Stimulated activated CD4-positive, alpha-beta T cell treated with anti-CD3 and anti-CD28 coated beads, TNF-alpha, amount 100 ng/mL, for 48 hours (primary cell): ENCODE measurements at places on chromosomes 2 and 18.

GRCh38 chr2:54956111-54956627 lies 94.1 kb downstream of the RTN4 start:
- DNase-seq, result no peak

DNA sequence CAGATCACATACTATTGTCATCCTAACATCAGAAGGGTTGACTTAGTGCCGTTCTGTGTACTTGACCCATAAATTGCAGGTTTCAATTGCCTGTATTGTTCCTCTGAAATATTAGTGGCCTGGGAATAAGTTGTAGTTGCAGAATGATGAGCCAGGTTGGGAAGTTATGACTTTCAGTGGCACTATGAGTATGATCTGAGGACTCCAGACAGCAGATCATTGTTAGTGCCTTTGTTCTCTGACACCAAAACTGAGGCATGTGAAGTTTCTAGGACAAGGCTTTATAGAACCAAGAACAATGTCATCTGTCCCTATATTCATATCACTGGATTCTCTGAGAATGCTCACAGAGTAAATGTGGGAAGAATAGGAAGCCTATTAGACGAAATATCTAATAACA lies 403.7 kb downstream of the STK39 start:
- DNase-seq, result no peak

- no peak for DNase-seq
Observed at GRCh38 chr2:239734436-239735005, 290.6 kb downstream of the NDUFA10 start.

DNA sequence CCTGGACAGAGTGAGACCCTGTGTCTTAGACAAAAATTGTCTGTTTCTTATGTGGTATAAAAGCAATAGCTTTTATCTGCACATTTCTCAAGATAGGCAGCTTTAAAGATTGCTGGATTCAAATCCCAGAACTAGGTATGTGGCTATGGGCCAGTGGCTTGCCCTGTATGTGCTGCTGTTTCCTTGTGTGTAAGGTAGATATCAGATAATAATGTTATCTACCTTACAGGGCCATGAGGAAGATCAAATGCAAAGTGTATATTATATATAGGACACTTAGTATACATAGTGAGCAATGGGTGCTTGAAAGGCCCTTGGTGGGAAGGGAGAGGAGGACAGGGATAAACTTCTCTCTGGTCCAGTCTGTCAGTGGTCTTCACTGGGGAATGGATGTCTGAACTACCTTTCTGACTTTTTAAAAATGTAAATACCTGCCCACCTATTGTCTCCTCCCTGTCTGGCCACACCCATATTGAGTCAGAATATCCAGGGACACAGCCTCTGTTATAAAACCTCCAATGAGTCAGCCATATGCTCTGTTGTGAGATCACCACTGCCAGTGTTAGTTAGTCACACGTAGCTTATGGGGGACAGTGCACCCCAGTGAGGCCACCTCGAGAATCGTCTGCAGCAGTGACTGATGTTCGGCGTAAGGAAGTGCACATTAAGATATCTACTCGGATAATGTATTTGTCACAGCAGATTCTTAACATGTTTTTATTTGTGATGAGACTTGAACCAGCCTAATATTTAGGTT lies 383.4 kb downstream of the PTPRM start:
- DNase-seq, result no peak

DNA sequence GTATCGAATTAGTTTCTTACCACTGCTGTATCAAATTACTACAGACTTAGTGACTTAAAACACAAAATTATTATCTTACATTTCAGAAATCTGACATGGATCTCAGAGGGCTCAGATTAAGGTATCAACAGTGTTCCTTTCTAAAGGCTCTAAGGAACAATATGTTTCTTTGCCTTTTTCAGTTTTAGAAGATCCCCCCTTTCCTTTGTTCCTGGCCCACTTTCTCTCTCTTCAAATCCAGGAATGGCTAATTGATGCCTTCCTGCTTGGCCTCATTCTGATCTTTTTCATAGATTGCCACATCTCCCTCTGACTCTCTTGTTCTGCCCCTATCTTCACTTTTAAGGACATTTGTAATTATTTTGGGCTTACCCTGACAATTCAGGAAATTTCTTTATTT lies 65.7 kb downstream of the LRP1B start:
- DNase-seq, result no peak

DNA sequence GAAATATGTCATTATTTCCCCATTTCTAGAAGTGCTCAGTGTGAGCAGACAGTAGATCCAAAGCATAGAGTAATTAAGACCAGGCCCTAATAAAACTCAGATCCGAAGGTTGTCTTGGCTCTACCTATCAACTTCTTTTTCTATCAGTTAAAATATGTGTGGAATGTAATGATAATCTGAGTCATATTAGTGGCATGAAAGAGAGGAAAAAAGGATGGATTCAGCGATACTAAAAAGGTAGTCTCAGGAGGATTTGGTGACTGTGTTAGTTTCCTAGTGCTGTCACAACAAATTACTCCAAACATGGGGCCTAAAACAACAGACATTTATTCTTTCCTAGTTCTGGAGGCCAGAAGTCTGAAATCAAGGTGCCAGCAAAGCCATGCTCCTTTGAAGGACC lies 103.7 kb upstream of the NABP1 start:
- no peak for DNase-seq

- peak; percentile 59 for DNase-seq
Observed at GRCh38 chr2:109613922-109614714, at the start of the genes SEPTIN10 and SOWAHC. SEPTIN10 (minus strand) TSS chr2:109613966; CDS start chr2:109613827, 139 bp downstream. SOWAHC (plus strand) TSS chr2:109614364; CDS start chr2:109614490, 126 bp downstream.

DNA sequence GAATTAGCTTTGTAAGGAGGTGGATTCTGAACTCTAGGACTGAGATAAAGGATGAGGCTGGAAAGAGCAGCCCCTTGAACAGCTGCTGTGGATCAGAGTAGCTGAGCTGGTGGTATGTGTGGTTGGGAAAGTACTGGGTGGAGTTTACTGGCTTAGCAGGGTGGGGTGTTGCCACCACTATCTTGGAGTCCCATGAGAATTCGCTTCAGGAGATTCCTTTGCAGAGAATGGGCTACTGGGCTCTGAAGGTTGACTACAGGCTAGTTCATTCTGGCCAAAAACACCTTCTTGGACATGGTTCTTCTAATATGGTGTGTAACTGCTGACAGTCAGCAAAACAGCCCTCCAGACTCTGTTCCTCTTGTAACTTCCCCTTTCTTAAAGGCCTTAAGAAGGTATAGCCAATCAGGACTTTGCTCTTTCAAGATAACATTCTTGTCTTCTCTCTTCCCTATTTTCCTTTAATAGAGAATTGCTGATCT lies 52.7 kb downstream of the TET3 start:
- no peak for DNase-seq

DNA sequence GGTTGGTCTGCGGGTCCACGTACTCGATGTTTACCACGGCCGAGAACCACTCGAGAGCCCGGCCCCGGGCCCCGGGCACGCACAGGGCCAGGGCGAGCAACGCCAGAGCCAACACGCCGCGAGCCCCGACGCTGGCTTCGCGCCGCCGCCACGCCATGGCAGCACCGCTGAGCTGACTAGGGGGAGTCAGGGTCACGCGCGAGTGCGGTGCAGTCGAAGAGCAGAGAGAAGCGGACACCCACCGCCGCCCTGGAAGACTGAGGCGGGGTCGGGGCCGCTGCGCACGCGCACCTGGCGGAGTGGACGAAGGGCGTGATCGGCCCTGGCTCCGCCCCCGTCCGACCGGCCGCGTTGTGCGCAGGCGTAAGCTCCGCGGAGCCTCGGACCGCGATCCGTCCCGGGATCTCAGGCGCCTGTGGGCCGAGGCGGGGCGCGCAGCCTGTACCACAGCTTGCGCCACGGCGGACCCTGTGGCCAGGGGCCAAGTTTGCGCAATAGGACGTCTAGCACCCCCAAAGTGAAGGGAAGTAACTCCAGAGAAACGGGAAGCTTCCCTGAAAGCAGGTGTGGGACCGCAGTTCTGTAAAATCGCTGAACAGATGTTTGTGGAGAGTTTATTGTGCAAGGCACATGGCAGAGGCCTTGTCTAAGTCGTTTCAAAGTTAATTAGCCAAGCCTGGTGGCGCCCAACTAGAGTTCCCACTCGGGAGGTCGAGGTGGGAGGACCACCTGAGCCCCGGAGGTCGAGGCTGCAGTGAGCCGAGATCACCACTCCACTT lies at the start of gene RNF149:
RNF149 (minus strand) TSS at position 270 of the 779 bp plus-strand sequence; CDS start at position 157, 113 bp downstream.
- DNase-seq, result peak; percentile 91

- no peak for DNase-seq
Observed at GRCh38 chr2:28360058-28360717, 32.5 kb upstream of the FOSL2 start.

- DNase-seq, result no peak
Observed at GRCh38 chr2:194015751-194016150, 1641.3 kb upstream of the SLC39A10 start.

DNA sequence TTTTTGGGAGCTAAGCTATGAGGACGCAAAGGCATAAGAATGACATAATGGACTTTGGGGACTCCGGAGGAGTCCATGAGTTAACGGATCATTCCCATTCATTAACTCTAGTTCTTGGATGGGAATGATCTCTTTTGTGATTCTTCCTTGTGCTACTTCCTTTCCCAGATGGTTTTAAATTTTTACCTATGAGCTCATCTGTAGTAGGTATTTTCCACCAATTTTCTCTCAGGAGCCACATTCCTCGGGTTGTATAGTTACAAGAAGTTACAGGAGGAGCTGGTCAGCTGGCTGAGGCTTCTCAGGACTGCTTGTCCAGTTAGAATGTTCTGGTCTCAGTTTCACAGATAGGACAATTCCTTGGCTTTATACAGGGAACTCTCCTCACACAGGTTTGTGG lies 42.9 kb upstream of the LPIN2 start:
- DNase-seq, result no peak

GRCh38 chr2:231660860-231661259 lies 47.5 kb upstream of the PTMA start:
- DNase-seq, result no peak

DNA sequence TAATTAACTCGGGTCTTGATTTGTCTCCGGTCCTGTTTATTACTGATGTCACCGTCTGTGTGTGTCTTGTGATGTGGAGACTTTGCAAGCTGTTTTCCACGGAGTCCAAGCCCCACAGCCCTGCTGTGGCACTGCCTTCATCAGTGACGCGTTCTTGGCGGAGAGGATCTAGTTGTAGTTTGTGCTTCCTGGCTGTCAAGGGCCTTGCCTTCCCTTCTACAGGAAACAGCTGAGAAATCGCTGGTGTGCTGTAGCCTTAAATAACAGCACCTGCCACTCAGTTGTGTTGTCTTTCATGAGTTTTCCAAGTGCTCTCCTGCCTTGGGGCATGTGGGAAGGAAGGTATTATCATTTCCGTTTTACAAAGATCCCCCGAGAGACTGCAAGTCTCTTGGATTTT lies 26.3 kb downstream of the CTIF start:
- DNase-seq, result no peak

GRCh38 chr2:173354073-173354581 lies 545 bp upstream of the CDCA7 start:
- no peak for DNase-seq

DNA sequence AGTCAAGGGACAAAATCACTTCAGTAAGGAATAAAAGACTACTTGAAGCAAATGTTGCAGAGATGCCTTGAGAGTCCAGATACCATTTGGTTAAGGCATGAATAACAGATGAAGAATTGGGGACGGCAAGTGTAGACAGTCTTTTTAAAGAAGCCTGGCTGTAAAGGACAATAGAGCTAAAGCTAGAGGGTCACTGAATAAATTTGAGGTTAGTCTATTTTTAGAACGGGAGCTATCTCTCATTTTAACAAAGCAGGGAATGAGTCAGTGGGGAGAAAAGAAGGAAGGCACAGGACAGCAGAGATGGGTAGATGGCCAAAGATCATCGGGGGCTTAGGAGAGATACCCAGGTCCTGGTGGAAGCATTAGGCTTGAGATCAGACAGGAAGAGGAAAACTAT lies 30.6 kb upstream of the CHN1 start:
- no peak for DNase-seq

DNA sequence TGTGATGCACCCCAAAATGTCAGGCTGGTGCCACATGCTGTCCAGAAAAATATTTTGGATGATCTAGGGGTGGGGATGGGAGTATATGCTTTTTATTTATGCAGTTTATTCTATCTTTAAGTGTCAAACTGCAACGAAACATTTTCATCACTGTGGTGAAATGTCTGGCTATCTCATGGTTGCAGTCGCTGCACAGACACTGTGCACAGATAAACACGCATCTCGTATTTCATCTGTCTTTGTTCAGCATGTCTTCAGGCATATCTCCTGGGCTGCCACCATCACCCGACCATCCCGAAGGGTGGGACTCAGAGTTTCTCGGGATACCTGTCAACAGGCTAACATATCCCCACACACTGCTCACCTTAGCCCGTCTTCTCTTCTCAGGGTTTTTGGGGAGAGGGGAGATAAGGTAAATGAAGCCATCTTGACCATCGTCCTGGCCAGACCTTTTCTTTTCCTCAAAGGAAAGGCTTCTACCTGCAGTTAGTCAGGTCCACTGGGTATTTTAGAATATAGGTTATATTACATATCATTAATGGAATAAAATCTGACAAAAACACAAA lies 80.7 kb upstream of the NABP1 start:
- DNase-seq, result no peak

- DNase-seq, result no peak
Observed at GRCh38 chr18:52200406-52200805, 139.6 kb upstream of the DCC start.

DNA sequence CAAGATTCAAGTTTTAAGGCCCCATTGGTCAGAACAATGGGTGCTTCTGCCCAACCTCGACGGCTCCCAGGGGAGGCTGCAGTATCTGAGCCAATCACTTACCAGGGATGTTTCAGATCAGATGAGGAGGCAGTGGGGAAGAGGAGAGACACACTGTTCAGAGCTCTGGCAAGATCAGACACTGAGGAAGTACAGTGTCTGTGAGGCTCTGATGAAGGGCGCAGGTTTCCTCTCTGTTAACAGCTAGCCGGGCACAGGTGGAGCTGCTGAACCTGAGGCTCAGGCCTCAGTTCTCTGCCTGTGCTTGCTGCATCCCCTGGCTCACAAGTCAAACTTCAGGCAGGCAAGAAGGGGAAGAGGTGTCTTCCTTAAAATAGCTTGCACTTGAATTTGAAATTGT lies 69.7 kb downstream of the TPO start:
- DNase-seq, result no peak

GRCh38 chr2:2831633-2832032 lies 500.6 kb upstream of the MYT1L start:
- DNase-seq, result no peak

DNA sequence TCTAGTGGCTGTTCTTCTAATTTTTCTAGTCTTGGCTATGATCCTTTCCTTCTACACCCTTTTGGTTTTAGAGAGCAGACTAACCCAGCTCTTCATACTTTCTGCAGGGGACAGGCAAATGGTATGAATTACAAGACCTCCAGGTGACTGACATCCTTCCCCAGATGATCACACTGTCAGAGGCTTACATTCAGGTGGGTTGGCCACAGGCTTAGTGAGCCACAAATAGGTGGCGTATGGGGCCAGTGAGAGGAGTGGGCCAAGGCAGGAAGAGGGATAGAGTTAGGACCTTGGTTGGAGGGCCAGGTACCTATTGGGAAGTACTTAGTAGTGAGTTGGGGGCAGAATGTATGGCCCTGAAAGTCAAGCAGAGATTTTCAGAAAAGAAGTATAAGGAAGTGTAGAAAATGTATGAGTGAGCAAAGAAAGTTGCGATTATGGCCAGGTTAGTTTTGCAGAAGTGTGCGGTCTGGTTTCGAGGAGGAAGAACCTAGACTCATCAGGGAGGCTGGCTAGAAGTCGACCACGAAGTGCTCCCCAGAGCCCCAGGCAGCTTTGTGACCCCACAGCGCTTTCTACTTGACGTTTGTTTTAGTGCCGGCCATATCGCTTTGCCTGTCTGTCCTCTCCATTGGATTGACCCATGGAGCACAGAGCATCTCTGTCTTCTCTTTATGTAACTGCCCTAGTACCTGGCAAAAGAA lies 20.0 kb downstream of the SFTPB start:
- DNase-seq, result no peak
